ELF-1 (cell line): ENCODE measurements at places on chromosomes 4 and X.
A peak's percentile ranks its signal among the peaks of the same experiment; 100 is the strongest.

- no peak for DNase-seq
Measured at GRCh38 chr4:81930506-81931238, 443.1 kb downstream of the HNRNPD start.

DNA sequence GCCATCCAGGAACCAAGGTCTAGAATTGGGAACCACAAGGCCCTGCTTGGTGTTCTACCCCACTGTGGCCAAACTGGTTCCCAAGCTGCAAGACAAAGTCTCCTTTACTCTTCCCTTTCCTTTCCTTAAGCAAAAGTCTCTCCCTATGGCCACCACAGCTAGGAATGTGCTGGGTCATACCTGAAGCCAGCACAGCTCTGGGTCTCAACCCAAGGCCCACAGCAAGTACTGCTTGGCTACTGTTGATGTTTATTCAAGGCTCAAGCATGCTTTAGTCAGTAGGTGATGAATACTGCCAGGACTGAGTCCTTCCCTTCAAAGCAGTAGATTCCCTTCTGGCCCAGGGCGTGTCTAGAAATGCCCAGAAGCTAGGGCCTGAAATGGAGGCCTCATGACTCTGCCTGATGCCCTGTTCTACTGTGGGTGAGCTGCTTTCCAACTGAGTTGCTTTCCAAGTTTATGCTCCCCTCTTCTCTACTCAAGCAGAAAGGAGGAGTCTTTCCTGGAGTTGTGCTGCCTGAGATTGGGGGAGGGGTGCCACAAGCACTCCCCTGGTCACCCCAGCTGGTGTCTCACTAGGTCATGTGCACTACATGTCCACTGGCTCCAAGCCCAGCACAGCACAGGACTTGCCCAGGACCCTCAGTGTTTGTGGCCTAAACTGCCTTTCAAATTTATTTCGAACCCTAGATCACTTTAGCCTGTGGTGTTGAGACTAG is 44.9 kb downstream of the STAP1 start:
- no peak for DNase-seq

DNA sequence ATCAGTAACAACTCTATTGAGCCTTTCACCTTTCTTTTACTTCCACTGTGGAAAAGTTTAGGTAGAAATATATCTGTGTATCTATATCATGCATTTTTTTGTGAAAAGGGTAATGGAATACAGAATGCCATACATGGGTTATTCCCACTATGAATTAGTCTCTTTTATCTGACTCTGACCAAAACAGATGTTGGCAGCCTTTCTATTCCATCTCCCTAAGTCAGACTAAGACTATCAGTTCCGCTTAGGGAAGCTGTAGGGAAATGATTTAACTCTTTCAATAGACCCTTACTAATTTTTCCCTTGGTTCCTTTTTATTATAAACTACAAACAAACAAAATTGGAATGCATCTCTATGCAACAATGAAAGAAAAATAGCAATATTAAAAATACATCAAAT is 92.3 kb upstream of the LEF1 start:
- DNase-seq: no peak

GRCh38 chr4:128289523-128290158 is 2.0 kb upstream of the PGRMC2 start:
- no peak for DNase-seq

- DNase-seq: no peak
Measured at GRCh38 chr4:76881375-76881774, 16.6 kb downstream of the SOWAHB start.

DNA sequence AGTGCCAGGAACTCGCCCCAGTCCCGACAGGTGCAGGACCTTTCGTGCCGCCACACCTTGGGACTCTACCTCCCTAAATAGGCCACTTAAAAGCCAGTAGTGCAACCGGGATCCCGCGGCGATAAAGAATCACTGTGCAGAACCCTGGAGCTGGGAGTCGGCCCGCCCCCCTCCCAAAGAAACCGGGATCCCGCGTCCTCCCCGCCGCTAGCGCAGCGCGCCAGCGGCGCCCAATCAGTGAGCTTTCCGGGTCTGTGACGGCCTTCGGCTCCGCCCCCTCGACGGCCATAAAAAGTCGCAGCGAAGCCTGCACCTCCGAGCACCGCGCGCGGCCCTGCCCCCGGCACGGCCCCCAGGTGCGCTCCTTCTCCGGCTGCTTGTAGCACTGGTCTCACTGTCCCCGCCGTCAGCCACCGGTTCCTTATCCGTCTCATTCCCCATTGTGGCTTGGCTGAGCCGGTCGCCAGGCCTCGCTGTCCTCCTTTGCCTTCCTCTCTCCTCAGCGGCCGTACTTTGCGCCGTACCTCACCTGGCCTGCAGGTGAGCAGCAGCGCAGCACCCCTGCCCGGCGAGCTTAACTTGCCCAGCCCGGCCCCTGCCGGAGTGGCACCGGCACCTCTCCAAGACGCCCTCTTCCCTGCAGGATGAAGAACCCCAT is at the start of gene LRAT:
LRAT (plus strand) TSS at position 318 of the 658 bp plus-strand sequence; CDS start at position 645, 327 bp downstream.
- peak; percentile 90 for DNase-seq

- no peak for DNase-seq
Measured at GRCh38 chr4:102579794-102580462, 78.8 kb downstream of the NFKB1 start.

- DNase-seq: no peak
Measured at GRCh38 chr4:137635601-137636000, 103.3 kb upstream of the PCDH18 start.

DNA sequence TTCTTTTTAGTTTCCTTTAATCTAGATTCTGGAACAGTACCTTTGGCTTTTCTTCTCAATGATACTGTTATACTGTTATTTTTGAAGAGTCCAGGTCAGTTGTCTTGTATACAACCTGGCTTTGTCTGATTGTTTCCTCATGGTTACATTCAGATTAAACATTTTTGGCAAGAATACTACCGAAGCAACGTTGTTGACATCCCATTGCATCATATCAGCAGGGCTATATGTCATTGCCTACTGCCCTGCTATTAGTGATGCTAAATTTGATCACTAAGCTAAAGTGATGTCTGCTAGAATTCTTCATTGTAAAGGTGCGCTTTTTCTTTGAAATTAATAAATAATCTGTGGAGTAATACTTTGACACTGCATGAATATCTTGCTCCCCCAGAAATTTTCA is 5.8 kb upstream of the ATP1B4 start:
- no peak for DNase-seq

- DNase-seq: no peak
Measured at GRCh38 chrX:97405031-97405660, 521.4 kb downstream of the RPA4 start.

DNA sequence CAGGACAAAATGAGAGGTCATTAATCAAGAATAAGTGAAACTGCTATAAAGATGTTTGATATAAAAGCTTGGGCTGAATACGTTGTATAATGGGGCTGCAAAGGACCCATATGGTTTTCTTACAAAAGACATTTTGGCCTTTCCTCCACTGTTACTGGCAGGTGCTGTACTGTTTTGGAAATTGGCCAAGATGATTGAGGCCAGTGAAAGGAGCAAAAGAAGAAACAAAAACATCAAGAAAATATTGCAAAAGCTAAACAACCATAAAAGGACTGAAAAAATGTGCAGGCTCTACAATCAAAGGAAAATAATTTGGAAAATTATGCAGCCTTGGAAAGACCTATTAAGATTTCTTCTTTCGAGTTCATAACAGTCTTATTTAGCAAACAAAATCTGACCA is 222.2 kb upstream of the PPP1R2C start:
- no peak for DNase-seq

DNA sequence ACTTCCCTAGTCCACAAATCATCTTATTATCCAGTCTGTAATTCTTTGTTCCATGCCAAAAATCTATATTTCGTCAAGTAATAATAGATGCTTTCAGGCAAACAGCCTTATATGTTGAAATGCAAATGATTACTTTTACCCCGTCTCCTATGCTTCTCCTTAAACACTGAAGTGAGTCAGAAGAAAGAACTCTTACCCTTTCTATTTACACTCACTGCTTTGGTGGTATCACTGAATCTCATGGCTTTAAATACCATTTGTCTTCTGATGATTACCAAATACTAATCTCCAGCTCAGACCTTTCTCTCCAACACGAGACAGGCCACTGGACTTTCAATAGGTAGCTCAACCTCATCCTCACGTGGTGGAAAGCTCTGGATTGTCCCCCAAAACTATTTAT is 558.1 kb downstream of the IL1RAPL1 start:
- DNase-seq: no peak

GRCh38 chr4:76767983-76768382 is 130.0 kb downstream of the SOWAHB start:
- DNase-seq: peak; percentile 35

- DNase-seq: no peak
Measured at GRCh38 chr4:85865256-85865655, 390.3 kb downstream of the ARHGAP24 start.

DNA sequence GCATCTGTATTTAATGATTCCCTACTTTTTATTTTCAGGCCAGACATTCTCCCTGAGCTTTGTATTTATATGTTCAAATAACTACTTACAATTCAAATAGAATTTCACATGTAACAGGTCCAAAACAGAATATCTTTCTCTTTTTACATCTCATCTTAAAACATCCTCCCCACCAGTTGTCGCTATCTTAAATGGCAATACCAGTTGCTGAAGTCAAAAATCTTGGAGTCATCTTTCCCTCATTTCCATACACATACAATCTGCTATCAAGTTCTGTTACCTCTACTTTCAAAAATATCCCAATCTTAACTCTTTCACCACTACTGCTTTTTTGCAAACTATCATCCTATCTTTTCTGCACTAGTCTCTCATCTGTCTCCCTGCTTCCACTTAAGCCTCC is 330.5 kb downstream of the STPG2 start:
- no peak for DNase-seq

DNA sequence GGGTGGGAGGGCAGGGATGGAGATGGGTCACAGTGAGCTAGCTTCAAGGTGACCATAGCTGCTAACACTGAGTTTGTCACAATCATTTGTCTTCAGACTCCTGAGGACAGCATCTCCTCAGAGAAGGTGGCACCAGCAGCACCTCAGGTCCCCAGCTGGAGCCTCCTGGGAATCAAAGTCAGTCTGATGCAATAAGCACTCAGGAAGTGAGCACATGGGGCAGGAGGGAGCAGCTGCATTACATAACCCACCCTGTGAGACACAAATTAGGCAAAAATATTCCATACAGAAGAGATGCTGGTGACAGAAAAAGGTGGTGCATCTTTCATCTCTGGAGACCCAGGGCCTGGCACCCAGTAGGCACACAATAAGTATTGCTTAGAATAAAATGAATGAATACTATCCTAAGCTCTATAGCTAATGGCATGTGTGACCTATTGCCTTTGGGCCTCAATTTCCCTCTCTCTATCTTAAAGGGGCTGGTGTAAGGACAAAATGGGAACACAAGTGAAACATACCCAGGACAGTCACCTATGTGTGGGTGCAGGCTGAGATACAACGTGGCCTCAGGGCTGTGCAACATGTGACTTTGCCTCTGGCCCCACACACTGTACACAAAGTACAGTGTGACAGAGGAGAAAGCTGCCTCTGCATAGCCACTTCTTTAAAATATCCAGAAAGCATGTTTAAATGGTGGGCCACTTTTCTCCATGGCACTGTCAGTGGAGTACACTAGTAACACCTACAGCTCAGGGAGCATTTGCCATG is 37.1 kb downstream of the SLC39A8 start:
- DNase-seq: no peak

- DNase-seq: peak; percentile 72
Measured at GRCh38 chrX:53089224-53089842, 4.6 kb upstream of the KANTR start.

DNA sequence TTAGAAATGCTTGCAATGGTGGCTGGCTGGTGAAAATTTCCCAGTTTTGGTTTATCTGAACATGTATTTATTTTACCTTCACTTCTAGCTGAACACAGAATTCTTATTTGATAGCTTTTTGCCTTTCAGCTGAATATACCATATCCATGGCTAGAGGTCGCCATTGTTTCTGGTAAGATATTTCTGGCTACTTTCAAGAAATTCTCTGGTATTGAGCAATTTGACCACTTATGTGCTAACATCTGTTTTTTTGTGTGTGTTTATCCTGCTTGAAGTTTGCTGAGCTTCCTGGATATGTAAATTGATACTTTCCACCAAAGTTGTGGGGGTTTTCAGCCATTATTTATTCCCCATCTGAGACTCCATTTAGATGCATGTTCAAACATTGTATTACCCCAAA is 75.4 kb downstream of the FBXW7 start:
- no peak for DNase-seq

GRCh38 chrX:102934624-102935023 is 2.4 kb upstream of the RAB40AL start:
- DNase-seq: peak; percentile 34

GRCh38 chrX:52425775-52426174 is 57.0 kb downstream of the XAGE2 start:
- peak; percentile 6 for DNase-seq

DNA sequence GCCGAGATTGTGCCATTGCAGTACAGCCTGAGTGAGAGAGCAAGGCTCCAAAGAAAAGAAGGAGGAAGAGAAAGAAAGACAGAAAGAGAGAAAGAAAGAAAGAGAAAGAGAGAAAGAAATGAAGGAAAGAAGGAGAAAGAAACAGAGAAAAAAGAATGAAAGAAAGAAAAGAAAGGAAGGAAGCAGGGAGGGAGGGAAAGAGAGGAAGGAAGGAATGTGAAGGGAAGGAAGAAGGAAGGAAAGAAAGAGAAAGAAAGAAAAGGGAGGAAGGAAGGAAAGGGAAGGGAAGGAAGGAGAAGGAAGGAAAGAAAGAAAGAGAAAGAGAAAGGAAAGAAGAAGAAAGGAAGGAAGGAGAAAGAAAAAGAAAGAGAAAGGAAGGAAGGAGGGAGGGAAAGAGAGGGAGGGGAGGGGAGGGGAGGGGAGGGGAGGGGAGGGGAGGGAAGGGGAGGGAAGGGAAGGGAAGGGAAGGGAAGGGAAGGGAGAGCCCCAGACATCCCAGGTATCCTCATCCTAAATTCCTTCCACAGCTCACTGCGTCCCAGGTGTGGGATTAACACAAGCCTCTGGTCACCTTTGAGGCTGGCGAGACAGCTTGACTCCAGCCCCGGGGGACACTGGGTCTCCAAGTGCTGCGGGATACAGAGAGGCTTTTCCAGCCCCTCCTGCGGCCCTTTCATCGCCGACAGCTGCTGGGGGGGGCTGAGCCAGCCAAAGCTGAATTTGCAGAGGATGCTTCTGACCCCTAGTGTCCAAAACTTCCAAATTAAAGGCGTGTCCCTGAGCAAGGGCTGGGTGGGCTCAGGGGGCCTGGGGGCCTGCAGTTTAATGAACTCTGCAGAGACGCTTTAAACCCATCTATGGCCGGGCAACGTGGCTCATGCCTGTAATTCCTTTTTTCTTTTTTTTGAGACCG is 24.2 kb upstream of the CSF2RA start:
- peak; percentile 96 for DNase-seq
